Neural progenitor cell (in vitro differentiated cells): ENCODE measurements at places on chromosomes 16 and 17. TPM values are rescaled to one million over a fixed set of nuclear protein-coding genes. Genes with fewer than 3 reads are reported as not detected.

The NPIPA2 gene
- 2.5 and 2.7 TPM in 2 replicates for total RNA-seq

The ACAP1 gene
- 0.65 and 2.7 TPM in 2 replicates for total RNA-seq

DNA sequence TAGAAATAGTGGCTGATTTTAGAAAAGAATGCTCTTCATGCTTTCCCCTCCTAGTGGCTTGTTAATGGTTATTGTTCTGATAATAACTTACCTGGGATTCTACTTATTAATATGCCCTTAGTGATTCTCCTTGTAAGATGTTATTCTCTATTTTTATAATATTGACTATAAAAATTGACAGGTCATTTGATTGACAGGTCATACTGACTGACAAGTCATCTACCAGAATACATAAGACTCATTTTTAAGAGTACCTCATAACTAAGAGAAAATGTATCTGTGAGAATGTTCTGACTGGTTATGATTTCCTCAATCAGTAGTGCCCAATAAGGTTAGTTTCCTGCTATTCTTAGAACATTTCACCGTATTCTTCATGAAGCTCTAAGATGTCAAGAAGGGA, 8.6 kb upstream of the COX10 start:
- no peaks in the 10 kb centered on the region for H3K4me1 ChIP-seq
- H3K27ac ChIP-seq, result no peak overlapping the region
- DNase-seq, result no peak
- no peak overlapping the region for H3K4me3 ChIP-seq

GRCh38 chr17:46110219-46110618, 83.0 kb downstream of the KANSL1 start:
- H3K27ac ChIP-seq, result no peak overlapping the region
- DNase-seq, result no peak
- peaks cover 36% of the 10 kb centered on the region for H3K4me1 ChIP-seq
- H3K36me3 ChIP-seq, result no peaks in the 10 kb centered on the region

DNA sequence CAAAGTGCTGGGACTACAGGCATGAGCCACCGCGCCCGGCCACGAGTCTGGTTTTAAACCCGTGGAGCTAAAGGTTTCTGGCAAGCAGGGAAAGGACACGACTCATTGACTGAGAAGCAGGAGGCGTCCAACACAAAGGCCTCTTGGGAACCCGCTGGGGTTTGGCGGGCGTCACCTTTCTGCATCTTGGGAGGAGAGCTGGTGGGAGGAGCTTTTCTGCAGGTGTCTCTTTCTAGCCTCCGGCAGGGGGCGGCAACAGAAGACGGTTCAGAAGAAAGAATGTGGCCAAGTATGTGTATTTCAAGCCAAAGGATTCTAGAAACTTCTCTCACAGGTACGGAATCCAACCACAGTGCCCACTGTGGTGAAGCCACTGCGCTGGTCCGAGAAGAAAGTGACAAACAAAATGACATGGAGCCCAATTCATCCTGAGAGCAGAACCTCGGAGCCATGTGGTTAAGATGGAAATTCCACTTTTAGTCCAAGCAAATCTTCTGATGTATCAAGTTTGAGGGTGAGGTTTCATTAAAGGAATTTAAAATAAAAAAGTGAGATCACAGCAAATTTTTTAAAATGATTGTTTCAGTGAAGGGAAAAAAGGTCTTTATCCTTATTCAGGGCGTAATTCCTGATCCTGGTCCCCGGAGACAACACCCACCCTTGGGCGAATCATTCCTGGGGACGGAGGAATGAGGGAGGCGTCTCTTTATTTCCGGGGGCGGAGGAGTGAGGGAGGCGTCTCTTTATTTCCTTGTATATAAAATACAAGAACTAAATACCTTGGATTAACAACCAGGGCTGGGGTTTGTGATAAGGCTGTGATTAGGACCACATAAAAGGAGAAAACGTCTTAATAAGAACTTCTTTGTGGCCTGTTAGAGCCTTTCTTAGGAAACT, 97.6 kb downstream of the MRM3 start:
- no peak overlapping the region for H3K4me3 ChIP-seq
- H3K36me3 ChIP-seq, result no peaks in the 10 kb centered on the region
- peak; percentile 93 for DNase-seq

The MRC2 gene
- total RNA-seq, result 24.6 and 88.2 TPM in 2 replicates

DNA sequence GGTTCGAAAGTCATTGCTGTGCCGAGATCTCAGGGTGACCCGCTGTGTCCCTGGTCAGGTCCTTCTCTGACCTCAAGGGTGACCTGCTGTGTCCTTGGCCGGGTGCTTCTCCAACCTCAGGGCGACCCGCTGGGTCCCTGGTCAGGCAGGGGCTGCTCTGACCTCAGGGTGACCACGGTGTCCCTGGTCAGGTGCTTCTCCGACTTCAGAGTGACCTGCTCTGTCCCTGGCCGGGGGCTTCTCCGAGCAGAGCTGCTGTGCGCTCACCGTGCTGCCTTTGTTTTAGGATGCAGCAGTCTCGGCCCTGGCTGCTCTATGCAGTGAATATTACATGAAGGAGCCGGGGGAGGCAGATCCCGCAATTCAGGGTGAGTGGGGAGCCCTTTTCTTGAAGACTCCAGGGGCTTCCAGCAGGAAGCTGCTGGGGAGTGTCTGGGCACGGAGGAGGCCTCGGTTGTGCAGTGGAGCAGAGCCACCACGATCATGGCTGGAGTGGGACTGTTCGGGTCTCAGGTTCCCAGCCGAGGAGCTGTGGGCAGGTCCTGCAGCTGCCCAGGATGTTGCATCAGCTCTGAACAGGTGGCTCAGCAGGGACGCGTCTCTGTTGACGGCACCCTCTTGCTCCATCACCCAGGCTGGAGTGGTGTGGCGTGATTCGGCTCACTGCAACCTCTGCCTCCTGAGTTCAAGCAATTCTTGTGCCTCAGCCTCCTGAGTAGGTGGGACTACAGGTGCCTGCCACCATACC, 83.7 kb upstream of the ZNF750 start:
- H3K27me3 ChIP-seq, result no peaks in the 10 kb centered on the region
- no peaks in the 10 kb centered on the region for H3K36me3 ChIP-seq
- H3K4me3 ChIP-seq, result no peak overlapping the region
- no peak overlapping the region for H3K27ac ChIP-seq
- DNase-seq, result no peak
- no peaks in the 10 kb centered on the region for H3K4me1 ChIP-seq

- H3K4me3 ChIP-seq, result no peak overlapping the region
- DNase-seq, result no peak
- no peaks in the 10 kb centered on the region for H3K36me3 ChIP-seq
- H3K27me3 ChIP-seq, result no peaks in the 10 kb centered on the region
- H3K27ac ChIP-seq, result no peak overlapping the region
- H3K4me1 ChIP-seq, result no peaks in the 10 kb centered on the region
Measured at GRCh38 chr17:42472709-42473521, 14.2 kb downstream of the ATP6V0A1 start.

DNA sequence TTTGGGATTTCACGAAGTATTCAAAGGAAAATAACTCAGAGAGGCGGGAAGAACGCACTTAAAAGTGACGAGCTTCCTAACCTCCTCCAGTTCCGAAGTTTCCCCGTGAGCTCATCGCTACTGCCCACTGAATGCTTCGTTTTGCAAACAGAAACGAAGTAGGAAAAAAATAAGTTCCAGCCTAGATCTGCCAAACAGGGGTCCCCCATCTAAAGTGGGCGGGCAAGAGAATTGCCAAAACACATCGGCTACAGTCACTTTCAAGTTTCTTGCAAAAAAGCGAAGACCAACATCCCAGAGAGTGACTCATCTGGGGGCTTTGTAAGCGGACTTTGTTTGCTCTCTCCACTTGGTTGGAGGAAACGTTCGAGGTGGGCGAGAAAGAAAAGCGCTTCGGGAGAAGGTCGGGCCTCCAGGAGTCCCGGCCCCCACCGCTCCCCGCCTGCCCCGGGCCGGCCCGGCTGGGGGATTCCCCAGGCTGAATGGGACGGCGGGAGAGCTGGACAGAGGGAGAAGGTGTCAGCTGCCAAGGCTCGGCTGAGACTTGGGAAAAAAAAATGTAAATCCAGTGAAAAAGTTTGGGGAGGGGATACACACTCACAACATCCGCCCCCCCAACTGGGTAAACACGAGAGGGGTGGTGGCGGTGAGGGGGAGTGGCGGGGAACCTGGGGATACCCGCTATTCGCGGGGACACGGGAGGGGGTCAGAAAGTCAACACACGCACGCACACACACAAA, 1.0 kb downstream of the VEZF1 start:
- DNase-seq, result peak; percentile 78
- H3K27me3 ChIP-seq, result no peaks in the 10 kb centered on the region
- peak overlapping the region; percentile 98 for H3K27ac ChIP-seq
- H3K4me1 ChIP-seq, result peaks cover 60% of the 10 kb centered on the region
- no peaks in the 10 kb centered on the region for H3K36me3 ChIP-seq

The SOST gene
- total RNA-seq, result 0.06 TPM in 1 of 2 replicates, not detected in the other

The PIGQ gene
- total RNA-seq, result 16.1 and 60.7 TPM in 2 replicates

The RAI1 gene
- 18.0 and 27.4 TPM in 2 replicates for total RNA-seq

DNA sequence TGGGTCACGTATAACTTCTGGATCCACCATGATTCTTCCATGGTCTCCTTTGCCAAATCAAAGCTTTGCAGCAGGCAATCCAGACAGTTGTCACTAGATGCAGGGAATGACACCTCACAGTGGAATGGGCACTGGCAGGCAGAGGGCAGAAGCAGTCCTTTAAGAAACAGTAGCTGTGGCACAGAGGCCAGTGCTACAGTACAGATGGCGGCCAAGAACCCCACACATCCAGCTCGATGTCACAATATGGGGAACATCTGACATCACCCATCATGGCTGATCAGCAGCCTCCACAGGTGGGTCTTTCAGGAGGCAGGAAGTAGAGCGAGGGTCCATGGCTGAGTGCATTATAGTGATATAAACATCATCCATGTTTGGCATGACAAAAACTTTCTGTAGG, 18.8 kb upstream of the ERN1 start:
- H3K27ac ChIP-seq, result no peak overlapping the region
- H3K36me3 ChIP-seq, result peaks cover 5% of the 10 kb centered on the region
- no peak overlapping the region for H3K4me3 ChIP-seq
- DNase-seq, result no peak
- H3K4me1 ChIP-seq, result peaks cover 13% of the 10 kb centered on the region
- no peaks in the 10 kb centered on the region for H3K27me3 ChIP-seq

GRCh38 chr16:67833415-67834241, 8.5 kb upstream of the THAP11 start:
- H3K4me3 ChIP-seq, result peak overlapping the region; percentile 76
- no peaks in the 10 kb centered on the region for H3K4me1 ChIP-seq
- no peaks in the 10 kb centered on the region for H3K36me3 ChIP-seq
- H3K27me3 ChIP-seq, result no peaks in the 10 kb centered on the region
- no peak overlapping the region for H3K27ac ChIP-seq
- DNase-seq, result peak; percentile 97

DNA sequence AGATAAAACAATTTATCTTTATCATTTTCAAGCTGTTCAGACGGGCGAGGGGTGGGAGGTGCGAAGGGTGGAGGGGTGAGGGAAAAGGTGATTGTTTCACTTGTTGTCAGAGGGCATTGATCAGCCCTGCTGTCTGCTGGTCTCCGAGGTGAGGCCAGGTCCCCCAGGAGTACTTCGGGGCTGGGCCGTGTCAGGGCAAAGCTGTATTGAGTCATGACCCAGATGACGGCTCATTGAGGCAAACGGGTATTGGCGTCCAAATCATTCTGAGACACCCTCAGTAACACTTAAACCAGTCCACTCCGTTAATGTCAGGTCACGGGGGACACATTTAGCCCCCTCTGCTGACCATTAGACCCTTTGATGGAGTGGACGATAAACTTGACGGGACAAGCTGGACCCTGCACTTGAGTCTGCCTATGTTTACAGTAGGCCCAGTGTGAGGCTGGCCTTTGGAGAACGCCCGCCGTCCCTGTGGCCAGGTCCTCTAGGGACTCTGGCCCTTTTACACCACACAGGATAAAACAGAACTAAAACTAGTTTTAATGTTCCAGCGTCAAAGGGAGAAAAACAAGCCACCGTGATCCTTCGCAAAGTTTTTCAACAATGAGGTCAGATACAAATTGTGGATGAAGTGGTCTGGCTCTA, 502.2 kb upstream of the ZFHX3 start:
- no peaks in the 10 kb centered on the region for H3K27me3 ChIP-seq
- no peak overlapping the region for H3K27ac ChIP-seq
- DNase-seq, result no peak

DNA sequence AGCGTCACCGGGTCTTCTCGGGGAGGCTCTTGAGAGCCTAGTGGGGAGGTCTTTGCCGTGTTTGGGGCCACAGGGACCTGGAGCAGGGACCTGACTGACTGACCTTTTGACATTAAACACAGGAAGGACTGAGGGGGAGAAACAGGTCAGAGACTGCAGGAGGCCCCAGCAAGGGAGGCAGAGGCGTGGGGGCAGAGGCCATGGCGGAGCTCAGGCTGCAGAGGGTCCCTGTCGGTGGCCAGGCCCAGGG, 41.6 kb upstream of the GSE1 start:
- peaks cover 27% of the 10 kb centered on the region for H3K27me3 ChIP-seq
- H3K36me3 ChIP-seq, result no peaks in the 10 kb centered on the region
- no peak overlapping the region for H3K4me3 ChIP-seq

The TLCD3B gene
- 2.4 and 9.0 TPM in 2 replicates for total RNA-seq

The TBC1D3K gene
- not detected in 2 replicates for total RNA-seq

The CCL18 gene
- total RNA-seq, result not detected in 2 replicates

DNA sequence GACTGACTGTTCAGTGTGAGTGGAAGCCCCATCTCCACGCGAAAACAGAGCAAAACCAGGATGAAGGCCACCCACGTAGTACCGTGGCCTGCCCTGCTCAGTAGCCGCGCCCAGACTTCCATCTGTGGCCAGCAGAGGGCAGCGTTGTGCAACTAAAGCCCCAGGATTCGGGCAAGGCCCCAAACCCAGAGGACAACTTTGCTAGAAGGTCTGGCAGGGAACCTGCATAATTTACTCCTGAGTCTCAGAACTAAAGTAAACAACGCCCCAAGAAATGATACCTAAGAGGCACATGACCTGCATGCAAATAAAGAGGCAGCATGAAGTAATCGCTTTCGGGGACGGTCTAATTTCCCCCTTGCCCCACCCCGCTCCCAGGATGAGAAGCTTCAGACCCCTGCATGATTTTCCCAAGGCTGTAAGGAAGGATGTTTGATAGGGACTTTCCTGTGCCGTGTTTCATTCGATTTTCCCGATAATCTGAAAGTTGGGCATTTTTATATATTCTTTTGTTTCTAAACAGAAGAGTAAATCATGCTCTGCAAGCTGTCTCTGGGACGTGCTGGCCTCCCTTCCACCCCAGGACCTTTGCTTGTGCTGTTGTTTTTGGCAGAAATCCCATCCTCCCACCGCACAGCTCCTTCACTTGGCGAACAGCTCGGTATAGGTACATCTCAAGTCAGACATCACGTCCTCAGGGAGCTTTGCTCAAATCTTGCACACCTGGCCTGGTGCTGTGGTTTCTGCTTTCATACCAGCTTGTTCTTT, 18.6 kb downstream of the HSBP1 start:
- DNase-seq, result peak; percentile 86
- no peaks in the 10 kb centered on the region for H3K4me1 ChIP-seq
- H3K36me3 ChIP-seq, result no peaks in the 10 kb centered on the region
- no peak overlapping the region for H3K27ac ChIP-seq

GRCh38 chr16:84617041-84617790, 662 bp downstream of the COTL1 start:
- DNase-seq, result peak; percentile 30
- H3K4me3 ChIP-seq, result peak overlapping the region; percentile 74
- no peak overlapping the region for H3K27ac ChIP-seq

- H3K4me3 ChIP-seq, result no peak overlapping the region
- no peak overlapping the region for H3K27ac ChIP-seq
Measured at GRCh38 chr17:2449486-2449885, 48.6 kb upstream of the MNT start.

GRCh38 chr16:85171759-85172454, 59.6 kb upstream of the CIBAR2 start:
- H3K36me3 ChIP-seq, result no peaks in the 10 kb centered on the region
- DNase-seq, result no peak
- H3K4me1 ChIP-seq, result peaks cover 37% of the 10 kb centered on the region
- no peak overlapping the region for H3K4me3 ChIP-seq
- no peak overlapping the region for H3K27ac ChIP-seq

GRCh38 chr17:31593806-31594205, 202.3 kb downstream of the RAB11FIP4 start:
- H3K36me3 ChIP-seq, result no peaks in the 10 kb centered on the region
- no peak overlapping the region for H3K27ac ChIP-seq
- no peak overlapping the region for H3K4me3 ChIP-seq
- H3K27me3 ChIP-seq, result no peaks in the 10 kb centered on the region
